ENCODE measurements at places on chromosomes 13 and 19.

DNA sequence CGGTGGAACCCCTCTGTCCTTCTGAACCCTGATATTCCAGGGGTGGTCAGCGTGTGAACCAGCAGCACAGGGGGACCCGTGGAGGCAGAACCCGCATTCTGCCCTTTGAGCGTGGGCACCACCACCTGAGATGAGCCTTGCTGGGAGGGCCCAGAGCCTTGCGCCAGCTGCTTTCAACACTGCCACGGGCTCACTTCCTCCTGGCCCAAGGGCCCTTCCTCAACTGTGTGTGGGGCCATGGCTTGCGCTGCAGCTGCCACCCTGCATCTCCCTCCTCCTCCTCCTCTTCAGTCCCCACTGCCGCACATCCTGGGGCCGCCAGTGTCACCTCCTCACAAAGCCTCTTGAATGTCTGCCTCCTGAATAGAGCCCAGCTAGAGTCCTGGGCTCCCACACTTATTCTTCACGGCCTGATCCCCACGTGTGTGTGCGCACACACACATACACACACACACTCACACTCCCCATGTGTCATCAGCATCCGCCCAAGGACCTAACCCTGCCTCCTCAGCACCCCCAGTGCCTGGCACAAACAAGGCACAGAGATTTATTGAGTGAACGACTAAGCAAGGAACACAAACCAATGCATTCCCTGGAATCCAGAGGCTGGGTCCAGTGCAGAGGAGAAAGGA, 26.9 kb upstream of the TMEM160 start:
- no peak for DNase-seq

GRCh38 chr13:113403255-113404104, 39.5 kb upstream of the GRTP1 start:
- DNase-seq: no peak

DNA sequence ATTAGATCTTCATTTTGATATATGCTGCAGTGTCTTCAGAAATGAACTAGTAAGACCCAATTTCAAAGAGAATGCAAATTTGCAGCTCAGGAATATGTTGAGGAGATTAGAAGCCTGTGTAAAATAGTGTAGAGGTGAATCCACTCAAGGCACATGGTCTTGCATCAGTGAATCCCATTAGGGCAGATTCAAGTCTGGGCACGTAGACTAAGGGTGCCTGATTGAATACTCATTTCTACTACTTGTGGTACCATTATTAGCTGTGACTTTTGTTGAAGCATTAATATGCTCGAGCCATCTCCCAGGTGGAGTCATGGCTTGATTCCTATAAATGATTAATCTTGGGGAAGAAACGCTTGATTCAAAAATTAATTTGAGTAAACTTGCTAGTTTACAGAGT, 129.4 kb downstream of the AKAP11 start:
- no peak for DNase-seq

- DNase-seq: no peak
These were observed 7.3 kb upstream of the INSR start for GRCh38 chr19:7301525-7301924.

DNA sequence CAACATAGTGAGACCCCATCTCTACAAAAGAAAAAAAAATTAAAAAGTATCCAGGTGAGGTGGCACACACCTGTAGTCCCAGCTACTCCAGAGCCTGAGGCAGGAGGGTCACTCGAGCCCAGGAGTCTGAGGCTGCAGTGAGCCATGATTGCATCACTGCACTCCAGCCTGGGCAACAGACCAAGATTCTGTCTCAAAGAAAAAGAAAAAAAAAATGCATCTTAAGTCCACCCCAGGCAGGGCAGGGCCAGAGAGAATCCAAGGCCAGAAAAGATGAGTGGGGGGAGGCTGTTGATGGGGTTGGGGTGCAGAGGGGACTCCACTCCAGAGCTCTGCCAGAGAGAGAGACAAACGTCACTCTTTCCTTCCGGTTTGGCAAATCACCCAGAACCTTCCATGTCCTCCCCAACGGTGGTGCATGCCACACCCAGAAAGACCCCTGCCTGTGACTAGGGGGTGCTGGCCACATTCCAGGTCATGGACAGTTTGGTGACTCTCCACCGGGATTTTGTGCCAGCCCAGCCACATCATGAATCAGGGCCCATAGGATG, 431 bp downstream of the FUT3 start:
- no peak for DNase-seq

- no peak for DNase-seq
These were observed 110.2 kb downstream of the KLF5 start for GRCh38 chr13:73168953-73169401.

DNA sequence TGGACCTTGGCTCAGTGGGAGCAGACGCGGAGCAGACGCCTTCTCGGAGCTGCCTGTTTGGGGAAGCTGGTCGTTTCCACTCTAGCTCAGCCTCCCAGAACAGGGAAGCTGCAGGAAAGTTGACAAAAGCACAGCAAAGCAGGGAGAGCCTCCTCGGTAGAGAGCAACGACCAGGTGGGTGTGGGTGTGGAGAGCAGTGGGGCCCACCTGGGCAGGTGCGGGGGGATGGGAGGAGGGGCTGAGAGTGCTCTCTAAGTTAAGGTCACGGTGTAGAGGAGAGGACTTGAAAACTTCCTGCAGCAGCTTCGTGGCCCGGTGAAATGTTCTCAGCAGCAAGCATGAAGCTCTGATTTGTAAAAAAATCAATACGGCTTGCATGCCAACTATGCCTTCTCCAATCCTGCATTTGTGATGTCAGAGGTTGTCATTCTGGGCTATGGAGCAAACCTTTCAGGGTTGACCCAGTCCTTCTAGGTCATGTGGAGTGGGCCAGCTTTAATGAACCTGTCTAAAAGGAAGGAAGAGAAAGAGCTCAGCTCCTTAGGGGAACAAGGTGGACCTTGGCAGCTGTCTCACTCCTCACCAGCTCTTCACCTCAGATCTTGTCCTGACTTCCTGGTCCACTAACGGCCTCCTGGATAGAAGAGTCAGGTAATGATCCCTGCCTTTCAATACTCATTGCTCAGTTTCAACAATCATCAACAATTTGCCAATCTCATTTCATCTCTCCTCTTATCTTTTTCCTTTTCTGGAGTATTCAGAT, 85.8 kb upstream of the UBL3 start:
- DNase-seq: no peak

- no peak for DNase-seq
These were observed 2.0 kb downstream of the MISP start for GRCh38 chr19:752652-753517.

DNA sequence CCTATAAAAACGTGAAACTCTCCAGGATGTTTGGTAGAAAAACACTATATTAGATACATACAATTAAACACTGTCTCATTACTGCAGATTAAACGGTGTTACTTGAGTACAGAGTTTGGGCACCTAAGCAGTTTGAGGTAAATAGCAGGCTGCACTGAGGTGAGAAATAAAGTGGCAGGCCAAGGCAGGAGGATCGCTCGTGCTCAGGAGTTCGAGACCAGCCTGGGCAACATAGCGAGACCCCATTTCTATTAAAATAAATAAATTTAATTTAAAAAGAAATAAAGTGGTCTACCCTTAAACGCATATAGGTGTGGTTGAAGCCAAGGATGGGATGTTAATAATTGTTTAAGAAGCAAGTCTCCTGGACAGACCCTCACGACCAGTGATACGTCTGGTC, 1.2 kb downstream of the PSPC1 start:
- DNase-seq: no peak

DNA sequence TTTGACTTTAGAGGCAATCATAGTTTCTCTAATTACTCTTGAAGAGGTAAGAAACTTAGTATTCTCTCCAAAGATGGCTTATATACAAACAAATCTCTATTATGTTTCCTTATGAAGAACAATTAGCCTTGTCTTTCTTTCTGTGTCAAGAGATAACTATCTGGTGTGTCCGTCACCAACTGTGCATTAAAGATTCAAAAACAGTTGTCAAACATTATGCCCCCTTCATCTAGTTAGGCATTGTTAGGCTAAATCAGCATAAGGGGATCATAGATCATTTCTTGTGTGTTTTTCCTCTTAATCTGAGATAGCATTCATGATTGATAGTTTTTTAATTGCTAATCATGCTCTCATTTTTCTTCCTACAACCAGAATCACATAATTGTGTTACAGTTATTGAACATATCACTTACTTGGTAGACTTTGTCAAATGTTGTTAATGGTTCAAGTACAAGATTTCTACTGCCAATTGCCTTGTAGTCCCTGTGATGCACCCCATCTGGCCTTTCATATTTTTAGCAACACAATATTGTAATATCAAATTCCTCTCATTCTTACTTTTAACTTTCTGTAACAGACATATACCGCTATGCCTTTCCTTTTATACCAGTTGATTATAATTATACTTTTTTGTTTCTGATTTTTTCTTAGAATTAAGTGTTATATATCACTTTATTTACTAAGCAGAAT, 612.7 kb downstream of the SLITRK6 start:
- DNase-seq: no peak

DNA sequence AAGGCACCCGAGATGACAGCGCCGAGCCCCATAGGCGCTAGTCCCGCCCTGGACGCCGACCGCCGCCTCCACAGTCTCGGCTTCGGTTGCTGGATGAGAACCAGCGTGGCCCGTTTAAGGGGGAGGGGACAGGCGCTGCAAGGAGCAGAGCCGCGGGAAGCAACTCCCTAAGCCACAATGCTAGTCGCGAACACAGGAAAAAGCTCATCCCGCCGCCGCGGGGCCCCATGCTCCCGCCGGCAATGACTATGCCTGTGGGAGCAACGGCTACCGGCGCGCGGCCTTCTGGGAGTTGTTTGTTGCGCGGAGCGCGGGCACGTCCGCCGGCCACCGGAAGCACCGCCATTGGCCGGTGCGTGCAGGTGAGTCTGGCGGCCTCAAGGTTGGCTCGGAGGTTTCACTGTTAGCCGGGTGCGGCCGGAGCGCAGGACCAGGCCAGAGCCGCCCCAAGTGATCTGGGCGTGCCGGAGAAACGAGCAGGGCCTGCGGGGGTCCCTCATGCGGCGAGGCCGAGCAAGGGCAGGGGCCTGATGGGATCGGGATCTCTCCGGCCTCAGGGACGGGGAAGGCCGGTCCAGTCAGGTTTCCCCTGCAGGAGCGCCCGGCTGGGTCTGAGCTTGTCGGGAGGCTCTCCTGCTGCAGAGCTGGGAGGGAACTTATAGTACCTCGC, at the start of gene ZNF544:
ZNF544 (plus strand) TSS at position 330 of the 670 bp plus-strand sequence. CDS start 15,110 bp downstream, outside the sequence.
- peak; percentile 9 for DNase-seq

DNA sequence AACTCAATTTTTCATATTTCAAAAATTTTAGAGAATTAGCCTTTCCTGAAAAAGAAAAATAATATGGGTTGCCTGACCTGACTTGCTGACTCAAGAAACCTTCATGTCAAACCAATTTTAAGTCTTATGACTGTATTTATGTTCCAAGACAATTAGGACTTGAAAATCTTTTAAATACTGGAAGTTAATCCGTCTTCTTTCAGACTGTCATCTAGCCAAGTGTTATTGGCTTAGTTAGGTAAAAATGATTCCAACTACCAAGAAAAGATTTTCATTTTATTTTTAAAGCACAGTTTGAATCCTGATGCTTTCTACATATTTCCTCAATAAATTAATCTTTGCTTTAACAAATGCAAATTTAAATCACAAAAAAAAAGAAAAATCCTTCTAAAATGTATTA, 337.6 kb downstream of the SLITRK6 start:
- DNase-seq: no peak

DNA sequence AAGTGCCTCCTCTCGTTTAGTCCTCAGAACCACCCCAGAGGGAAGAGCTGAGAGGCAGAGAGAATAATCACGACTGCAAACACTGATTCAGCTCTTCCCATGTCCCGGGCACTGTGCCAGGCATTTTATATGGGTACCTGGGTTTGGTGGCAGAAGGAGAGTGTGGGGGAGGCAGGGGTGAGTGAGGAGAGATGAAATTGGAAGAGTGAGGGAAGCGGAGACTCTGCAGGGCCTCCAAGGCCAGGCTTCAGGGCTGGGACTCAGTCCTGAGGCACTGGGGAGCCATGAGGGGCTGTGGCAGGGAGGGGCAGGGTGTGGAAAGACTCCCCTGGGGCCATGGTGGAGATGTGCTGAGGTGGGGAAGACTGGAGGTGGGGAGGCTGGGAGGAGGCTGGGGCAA, 8.7 kb downstream of the SYNGR4 start:
- DNase-seq: no peak

- DNase-seq: no peak
These were observed 7.2 kb downstream of the MED29 start for GRCh38 chr19:39398297-39398864.

- DNase-seq: no peak
These were observed at the start of gene TUBB4A for GRCh38 chr19:6501740-6502648. TUBB4A (minus strand) TSS chr19:6502309; CDS start chr19:6502212, 97 bp downstream.

- DNase-seq: no peak
These were observed 177.7 kb upstream of the IRS2 start for GRCh38 chr13:109963960-109964563.

DNA sequence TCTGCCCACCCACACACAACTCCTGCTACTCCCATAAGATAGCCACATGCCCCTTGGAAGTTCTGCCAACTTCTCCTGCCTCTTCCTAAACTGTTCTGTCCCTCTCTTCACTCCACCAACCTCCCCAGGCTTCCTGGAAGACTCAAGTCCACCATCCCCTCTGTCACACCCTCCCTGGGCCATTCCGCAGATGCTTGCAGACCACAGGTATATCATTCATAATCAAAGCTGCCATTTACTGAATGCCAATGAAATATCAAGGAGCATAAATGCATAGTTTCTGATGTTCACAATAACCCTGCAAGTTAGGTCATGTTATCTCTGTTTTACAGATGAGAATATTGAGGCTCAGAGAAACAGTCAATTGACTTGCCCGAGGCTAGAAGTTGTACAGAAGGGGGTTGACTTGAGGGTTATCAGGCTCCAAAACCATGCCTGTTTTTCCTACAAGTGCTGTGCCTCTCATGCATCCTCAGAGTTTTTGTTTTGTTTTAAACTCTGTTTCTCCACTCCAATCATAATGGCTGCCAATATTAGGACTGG, 135.6 kb downstream of the SLC7A1 start:
- no peak for DNase-seq

GRCh38 chr13:110813646-110814624, 100.4 kb downstream of the ING1 start:
- no peak for DNase-seq

- DNase-seq: no peak
These were observed 2.6 kb upstream of the BCAM start for GRCh38 chr19:44806291-44806690.

GRCh38 chr13:44770951-44771350, 194.8 kb upstream of the TSC22D1 start:
- DNase-seq: no peak

DNA sequence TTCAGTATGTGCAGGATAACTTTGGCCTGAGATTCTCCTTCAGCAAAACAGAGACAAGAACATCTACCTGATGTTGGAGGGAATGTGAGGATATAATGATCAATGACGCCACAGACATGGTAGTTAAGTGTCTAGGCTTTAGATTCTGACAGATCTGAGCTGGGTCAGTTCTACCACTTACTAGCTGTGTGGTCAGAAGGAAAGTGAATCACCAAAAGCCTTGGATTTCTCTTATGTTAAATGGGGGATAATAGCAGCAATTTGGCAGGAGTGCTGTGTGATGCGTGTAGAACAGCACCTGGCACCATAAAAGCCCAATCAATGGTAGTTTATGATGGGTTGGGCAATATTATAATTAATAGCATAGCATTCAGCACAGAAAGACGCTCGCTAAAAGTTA, 41.7 kb downstream of the RXFP2 start:
- DNase-seq: no peak

Measured in stimulated activated CD8-positive, alpha-beta memory T cell treated with anti-CD3 and anti-CD28 coated beads, Interleukin-7, amount 100 ng/mL, for 1 hour (primary cell).